Stimulated activated CD4-positive, alpha-beta T cell treated with anti-CD3 and anti-CD28 coated beads, Interleukin-12 subunit alpha, Interleukin-12 subunit beta, amount 100 ng/mL, for 24 hours (primary cell): ENCODE measurements at places on chromosomes 11 and 22.

DNA sequence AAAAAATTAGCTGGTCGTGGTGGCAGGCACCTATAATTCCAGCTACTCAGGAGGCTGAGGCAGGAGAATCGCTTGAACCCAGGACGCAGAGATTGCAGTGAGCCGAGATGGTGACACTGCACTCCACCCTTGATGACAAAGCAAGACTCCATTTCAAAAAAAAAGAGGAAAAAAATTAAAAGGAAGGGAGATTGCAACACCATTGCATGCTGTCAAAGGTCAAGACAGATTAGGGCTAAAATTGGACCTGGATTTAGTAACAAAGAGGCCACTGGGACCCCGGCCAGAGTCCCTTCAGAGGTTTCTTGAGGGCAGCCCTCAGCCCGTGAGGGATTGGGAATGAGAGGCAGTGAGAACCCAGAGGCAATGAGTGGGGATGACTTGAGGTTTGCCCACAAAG lies 8.2 kb upstream of the MAFF start:
- DNase-seq: no peak

DNA sequence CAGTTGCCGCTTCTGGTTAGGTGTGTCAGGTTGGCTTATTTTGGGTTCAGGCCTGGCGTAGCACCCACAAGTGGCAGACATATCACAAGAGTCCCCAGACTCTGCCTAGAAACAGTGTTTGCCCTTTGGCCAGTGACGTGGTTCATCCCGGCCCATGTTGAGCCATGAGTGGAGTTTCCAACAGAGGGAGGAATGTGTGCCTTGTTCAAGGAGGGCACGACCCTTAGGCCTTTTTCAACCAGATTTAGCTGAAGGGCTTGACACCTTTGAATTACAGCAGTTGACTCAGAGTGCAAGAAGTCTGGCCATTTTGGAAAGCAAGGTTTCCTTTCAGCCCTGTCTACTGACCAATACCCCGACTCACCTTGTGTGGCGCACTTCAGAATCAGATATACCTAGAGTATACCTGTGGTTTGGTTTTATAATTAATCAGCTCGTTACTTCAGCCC lies 15.1 kb upstream of the AIFM3 start:
- no peak for DNase-seq

DNA sequence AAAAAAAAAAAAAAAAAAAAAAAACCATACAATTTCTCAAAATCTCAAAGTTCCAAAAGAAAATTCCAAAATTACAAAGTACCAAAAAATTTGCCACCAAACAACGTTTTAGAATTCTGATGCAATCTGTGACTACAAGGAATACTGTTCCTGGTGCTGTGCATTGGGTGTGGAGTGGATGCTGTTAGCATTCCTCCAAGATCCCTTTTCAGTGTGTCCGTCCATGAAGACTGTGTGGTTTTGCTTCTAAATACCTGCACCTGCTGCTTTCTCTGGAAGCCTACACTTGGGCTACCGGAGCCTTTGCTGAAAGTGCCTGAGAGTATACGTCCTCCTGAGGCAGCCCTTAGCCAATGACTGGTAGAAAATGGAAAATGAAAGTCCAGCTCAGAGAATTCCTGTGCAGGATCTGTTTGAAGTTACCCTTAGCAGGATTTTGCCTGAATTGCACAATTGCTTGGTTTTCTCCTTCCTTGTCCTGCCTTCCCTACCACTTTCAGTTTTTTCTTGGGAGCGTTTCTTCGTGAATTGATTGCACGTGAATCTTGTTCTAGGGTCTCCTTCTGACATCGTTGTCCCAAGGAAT lies 140.8 kb downstream of the TRPC6 start:
- DNase-seq: no peak

DNA sequence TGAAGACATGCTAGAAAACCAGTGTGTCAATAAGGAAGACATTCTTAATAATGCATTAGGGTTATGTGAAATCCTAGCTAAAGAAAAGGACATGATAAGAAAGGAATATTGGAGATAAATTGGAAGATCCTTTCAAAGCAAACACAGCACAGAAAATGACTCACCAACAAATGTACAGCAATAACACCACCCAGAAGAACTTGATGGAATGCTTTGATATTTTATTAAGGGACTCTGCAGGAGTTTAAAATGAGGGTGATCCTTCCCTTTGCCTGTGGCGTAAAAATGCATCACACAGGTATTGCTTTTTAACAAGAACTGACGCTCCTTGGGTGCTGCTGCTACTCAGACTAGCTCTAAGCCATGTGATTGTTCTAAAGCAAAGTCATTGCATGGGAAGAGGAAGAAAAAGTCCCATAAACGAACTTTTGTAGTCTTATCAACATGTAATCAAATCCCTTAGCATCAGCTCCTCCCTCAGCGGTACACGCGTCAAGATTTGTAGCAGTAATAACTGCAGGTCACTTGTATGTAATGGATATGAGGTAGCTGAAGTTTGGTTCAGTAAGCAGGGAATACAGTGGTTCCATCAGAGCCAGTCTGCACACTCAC lies 48.4 kb upstream of the EED start:
- no peak for DNase-seq

DNA sequence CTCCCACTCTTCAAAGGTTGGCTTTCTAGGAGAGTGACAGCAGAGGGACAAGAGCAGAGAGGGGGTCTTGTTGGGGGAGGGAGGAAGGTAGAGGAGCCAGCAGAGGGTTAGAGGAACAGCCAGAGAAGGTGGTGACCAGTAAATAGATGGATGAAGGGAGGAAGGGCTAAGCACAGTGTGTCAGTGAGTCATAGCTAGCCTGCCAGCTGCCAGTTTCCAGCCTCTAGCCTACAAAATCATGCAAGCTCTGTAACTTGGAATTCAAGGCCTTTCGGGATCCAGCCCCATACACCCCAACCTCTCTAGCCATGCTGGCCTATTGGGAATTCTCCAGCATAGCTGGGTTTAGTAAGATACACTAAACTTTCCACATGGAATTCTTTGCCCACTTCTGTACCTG lies 147.4 kb upstream of the TEAD1 start:
- DNase-seq: no peak

GRCh38 chr11:130523166-130523565 lies 74.7 kb downstream of the ADAMTS15 start:
- DNase-seq: no peak

- DNase-seq: no peak
Measured at GRCh38 chr11:70145071-70145470, 58.0 kb upstream of the FADD start.

- DNase-seq: no peak
Measured at GRCh38 chr11:8069771-8070170, 11.2 kb upstream of the TUB start.

- DNase-seq: no peak
Measured at GRCh38 chr22:49523374-49524008, 304.2 kb downstream of the BRD1 start.

- DNase-seq: no peak
Measured at GRCh38 chr22:25007444-25008106, 55.1 kb downstream of the KIAA1671 start.

GRCh38 chr11:113723787-113724186 lies 17.7 kb upstream of the TMPRSS5 start:
- DNase-seq: no peak

DNA sequence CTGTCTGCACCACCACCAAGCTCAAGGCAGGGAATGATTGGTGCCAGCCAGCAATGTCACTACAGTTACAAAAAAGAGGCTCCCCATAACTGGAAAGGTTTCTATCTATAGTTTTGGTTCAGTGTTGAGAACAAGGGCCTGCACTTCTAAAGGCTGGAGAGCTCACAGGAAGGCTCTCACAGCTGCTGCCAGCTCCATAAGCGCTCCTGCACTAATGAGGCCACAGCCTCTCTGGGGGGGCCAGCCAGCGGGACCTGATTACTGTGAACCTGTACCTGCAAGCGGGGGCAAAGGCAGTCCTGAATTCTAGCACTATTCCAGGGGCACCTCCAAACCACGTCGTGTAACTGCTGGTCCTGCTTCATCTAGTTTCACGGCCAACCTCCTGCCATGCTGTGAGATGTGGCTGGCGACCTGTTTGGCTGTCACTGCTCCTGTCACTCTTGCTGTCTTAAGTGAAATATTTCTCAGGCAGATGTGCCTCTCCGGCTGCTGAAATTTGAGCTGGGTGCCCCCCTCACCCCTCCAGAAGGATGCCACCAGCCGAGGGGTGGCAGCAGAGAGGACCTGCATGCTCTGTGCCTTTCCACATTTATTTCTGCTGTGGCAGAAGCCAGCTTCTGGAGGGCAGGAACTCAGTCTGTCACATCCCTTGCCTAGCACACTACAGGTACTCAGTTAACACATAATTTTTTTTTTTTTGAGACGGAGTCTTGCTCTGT lies 53.3 kb upstream of the ARFGAP3 start:
- DNase-seq: no peak

GRCh38 chr11:12090061-12090591 lies 20.3 kb upstream of the MICAL2 start:
- DNase-seq: no peak

DNA sequence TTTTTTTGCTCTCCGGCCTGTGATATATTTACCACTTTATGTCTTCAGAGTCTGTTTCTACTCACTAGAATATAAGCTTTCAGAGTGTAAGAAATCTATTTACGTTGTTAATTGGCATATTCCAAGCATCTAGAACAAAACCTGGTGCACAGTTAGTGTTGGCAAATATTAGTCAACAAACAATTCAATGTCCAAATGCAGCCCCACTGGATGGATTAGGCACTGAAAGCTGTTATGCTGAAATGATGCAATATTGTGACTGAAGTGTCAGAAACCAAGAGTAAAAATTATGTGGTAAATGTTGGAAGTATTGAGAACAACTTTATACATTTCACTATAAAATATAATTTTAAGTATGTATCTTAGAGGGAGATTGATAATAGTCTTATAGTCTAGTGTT lies 24.8 kb downstream of the CASP4 start:
- DNase-seq: no peak

DNA sequence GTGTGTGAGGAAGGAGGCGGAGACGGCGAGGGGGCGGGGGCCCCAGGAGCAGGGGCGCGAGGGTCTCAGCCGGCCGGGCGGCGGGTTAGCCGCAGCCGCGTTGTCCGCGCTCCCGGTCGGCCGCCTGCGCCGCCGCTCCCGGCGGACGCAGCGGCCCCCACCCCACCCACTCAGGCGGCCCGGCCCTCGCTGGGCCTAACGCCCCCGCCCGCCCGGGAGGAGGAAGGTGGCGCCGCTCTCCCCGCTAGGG lies at the start of gene FCHSD2:
Gene FCHSD2, minus strand, starts transcription at position 191 of the 250 bp plus-strand sequence. CDS start 441 bp downstream, outside the sequence.
- DNase-seq: no peak

DNA sequence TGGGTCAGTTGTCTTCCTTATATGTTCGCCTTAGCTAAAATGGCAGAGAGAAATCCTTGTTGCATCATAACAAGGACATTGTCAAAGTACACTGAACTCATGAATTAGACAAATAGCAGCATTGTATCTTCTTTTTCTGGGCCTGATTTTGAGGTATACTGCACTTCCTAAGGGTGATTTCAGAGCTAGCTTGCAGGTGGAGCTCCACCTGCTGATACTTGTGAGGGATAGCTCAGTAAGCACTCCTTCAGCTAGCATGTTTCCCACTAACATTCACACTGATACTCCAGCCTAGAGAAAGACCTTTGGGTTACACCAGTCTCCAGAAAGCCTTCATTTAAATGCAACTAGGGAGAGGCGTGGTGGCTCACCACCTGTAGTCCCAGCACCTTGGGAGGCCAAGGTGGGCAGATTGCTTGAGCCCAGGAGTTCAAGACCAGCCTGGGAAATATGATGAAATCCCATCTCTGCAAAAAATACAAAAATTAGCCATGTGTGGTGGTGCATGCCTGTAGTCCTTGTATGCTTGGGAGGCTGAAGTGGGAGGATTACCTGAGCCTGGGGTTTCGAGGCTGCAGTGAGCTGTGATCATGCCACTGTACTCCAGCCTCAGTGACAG lies 29.8 kb downstream of the JAM3 start:
- no peak for DNase-seq

DNA sequence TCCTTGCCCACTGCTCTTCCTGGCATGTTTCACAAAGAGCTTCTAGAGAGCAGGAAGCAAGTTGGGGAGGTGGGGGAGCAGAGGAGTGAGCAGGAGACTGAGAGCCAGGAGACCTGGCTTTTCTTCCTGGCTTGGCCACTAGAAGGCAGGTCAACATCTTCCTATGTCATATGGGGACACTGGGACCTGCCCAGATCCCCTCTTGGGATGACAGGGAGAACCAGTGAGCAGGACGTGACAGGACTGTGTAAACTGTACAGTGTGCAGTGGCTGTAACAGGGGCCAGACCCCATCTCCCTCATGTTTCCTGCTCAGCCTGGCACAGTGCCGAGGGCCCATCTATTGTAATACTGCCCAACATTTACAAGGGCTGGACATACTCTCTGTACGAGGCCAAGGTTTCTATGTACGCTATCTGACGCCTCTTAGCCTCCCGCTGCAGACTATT lies 29.4 kb downstream of the GDPD5 start:
- DNase-seq: no peak

DNA sequence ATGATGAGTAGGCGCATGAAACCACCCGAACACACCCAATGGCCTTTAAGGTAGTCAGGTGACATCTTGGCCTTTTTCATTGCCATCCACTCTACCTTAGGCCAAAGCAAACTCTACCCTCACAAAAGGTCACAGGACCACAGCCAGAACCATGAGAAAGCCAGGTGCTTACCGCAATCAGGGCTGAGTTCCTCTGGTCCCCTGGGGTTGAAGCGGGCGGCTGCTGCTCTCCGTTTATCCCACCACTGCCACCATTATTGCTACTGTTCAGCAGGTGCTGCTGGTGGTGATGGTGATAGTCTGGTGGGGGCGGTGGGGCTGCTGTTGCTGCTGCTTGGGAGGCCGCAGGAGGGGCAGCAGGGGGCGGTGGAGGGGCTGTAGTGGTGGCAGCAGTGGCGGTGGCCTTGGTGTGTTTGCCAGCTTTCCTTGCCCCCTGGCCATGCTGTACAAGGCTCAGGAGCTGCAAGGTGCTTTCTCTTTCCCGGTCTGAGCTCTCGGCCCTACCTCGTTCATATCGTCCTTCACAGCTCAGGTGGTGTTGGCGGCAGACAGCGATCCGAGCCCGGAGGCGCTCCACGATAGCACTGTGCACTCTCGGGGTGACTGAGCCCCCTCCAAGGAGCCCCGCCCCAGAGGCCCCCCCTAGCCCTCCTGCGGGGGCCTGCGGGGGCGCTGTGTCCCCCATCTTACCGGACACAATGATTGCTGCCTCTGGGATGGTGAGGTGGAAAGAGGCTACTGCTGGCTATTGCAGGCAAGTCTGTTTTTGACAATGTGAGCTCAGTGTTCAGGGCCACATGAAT lies 1.6 kb downstream of the MAML2 start:
- peak; percentile 36 for DNase-seq

GRCh38 chr11:117438371-117439000 lies 110.8 kb downstream of the CEP164 start:
- no peak for DNase-seq

DNA sequence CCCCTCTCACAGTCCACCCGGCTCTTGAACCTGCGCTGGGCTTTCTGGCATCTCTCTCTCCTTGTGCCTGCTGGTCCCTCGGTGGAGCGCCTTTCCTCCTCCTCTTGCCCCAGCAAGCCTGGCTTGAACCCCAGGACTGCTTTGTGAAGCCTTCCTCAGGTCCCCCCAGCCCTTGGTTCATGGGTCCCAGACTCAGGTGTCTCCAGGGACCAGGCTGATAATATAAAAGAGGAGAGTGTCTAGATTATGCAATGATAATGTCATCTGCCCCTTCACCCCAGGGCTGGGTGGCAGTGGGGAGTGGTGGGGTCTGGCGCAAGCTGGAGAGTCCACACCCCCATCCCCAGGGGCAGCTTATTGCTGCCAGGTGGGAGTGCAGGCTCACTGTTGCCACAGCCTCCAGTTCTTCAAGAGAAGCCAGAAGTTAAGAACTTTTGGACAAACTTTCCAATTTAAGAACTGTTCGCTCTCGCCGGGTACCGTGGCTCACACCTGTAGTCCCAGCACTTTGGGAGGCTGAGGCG lies 36.6 kb upstream of the PARVG start:
- DNase-seq: no peak

- no peak for DNase-seq
Measured at GRCh38 chr11:67167091-67167490, 48.0 kb downstream of the KDM2A start.
